ENCODE measurements at places on chromosomes 7 and 10.

DNA sequence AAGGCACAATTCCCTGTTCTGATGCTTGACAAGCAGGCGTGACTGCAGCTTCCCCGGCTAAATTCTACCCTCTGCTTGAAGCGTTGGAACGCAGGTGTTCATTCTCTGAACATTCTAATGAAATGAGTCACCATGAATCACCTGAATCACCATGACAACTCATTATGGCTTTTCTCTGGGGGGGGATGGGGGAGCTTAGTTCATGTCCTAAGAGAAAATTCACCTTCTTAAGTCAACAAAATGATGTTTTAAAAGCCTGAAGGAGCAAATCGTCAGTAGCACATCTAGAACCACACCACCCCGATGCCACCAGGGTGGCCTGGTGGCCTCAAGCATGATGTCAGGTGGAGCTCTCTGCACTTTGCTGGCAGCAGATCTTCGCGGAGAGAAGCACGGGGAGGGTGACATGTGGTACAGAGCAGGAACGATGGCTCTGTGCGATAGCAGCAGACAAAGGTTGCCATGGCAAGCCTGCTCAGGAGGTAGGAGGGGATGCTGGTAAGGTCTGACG is 33.7 kb downstream of the DDC start:
- no peak for DNase-seq

GRCh38 chr10:77961668-77962067 is 35.1 kb upstream of the DLG5 start:
- no peak for DNase-seq

DNA sequence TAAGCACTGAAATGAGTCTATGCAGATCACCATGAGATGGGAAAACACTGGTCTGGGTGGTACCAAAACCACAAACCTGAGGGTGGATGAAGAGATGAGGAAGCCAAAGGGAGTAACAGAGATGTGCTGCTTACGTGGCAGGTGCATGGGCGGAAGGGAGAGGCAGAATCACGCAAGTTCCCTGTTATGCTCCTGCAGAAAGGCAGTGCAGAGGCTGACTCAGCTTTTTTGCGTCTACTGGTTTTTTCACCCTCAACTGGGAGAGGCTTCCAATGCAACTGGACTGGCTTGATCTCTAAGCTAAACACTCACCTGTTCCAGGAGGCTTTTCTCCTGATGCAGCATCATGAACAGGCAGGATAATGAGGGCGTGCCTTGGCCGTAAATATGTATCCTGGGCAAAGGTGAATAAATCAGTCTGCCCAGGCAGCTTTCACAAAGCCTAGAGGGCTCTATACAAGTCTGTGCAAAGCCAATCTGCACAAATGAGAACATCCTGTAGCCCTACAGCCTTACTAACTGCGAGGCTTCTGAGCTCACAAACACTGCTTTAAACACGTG is 95.4 kb upstream of the AFAP1L2 start:
- DNase-seq: peak; percentile 53

GRCh38 chr10:28393956-28394568 is 91.2 kb upstream of the MPP7 start:
- peak; percentile 70 for DNase-seq

- DNase-seq: no peak
Observed at GRCh38 chr10:53624722-53625121, 852.1 kb upstream of the MBL2 start.

DNA sequence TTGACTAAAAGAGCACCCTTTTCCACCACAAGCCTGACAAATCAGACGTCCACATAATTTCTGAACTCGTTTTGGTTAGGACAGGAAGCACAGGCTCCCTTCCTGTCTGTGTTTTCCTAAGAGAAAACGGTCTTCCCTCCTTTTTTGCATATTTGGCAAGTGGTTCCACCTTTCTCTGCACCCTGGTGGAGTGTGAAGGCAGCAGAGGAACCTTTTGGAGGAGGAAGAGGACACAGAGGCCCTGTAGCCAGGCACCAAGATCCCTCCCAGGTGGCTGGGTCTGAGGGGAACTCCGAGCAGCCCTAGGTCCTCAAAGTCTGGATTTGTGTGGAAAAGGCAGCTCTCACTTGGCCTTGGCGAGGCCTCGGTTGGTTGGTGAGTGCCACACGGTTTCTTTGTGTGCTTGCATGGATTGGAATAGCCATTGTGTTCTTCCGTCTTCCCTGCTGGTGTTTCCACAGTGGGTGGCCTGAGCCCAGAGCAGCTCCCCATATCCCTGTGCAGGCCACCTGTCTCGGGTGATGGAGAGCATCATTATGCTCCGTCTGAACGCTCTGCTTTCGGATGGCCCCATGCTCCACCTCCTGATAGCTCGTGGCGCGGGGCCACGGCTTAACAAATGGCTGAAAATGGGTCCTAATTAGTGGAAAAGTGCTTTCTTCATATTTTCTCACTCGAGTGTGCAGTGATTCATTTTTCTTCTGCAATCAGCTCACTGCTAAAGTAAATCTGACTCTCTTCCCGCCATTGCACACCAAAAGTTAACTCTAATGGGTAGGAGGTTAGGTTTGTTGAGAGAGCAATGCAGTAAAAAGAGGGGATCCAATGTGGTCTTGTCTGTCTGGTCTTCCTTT is 4.2 kb downstream of the IKZF1 start:
- peak; percentile 20 for DNase-seq

GRCh38 chr10:132910901-132911785 is 31.2 kb downstream of the CFAP46 start:
- no peak for DNase-seq

DNA sequence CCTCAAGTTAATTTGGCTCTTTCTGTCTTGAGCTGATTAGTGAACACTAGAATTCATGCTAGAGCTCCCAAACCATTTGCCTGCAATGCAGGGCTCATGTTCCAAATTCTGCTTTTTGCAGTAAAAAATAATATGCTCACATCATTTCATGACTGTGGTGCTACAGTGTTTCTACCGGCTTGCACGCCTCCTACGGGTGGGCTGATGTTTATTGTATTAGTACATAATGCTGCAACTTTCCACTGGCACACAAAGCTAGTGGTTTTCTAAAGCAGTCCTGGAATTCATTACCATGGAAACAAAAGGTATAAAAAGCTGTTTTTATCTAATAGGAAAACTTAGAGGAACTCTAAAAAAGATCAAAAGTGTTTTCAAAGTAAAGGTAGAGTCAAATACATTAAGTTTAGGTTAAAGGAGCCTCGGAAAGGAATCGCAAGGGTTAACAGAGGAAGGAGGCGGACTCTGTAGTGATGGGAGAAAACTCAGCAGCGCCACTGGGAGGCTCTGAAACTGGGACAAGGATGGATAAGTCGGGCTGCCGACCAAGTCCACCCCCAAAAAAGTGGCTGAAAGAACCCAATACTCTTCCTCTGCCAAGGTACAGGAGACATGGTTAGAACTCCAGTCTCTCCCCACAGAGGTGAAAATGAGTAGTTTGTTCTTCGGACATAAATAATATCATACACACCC is 25.9 kb downstream of the GRM8 start:
- no peak for DNase-seq

DNA sequence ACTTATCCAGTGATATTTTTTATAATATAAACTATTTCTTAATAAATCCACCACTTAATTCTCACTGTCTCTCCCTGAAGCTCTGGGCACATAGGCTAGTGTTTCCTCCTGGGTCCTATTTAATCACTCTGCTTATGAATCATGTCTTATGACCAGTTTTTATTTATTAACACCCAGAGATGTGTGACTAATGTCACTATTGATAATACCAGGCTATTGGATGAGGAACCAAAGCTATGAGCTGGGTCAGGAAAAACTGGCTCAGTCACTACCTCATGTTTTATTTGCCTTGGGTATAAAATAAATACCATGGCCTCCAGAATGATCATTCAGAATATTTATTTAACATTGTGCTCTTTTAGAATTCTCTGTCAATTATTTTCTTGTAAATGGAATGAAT is 5.2 kb downstream of the SEMA3E start:
- DNase-seq: no peak

GRCh38 chr7:77888998-77889397 is 90.4 kb downstream of the PHTF2 start:
- no peak for DNase-seq

DNA sequence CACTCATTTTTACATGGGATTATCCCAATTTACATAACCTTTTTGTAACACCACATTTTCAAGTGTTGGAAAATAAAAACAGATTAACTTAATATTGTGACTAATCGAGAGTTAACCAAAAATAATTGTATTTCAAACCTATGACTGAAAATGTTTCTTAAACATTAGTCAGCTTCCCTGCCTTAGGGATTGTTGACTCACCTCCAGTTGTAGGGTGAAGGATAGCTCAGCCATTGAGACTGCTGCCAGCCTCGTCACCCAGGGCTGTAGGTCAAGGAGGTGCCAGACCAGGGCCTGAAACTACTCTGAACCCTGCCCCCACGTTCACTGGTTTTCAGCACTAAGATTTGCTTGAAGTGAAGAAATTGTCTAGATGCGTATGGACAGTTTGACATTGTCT is 351.2 kb downstream of the GFRA1 start:
- DNase-seq: no peak
